ENCODE measurements at places on chromosomes 11 and 22.

DNA sequence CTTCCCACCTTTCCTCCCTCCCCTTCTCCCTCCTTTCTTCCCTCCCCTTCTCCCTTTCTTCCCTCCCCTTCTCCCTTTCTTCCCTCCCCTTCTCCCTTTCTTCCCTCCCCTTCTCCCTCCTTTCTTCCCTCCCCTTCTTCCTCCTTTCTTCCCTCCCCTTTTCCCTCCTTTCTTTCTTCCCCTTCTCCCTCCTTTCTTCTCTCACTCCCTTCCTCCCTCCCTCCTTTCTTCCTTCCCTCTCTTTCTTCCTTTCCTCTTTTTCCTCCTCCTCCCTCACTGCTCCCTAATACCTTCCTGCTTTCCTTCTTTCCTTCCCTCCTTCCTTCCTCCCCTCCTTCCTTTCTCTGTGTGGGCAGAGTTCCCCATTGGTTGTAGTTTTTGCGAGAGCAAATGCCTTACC lies 76.1 kb downstream of the PGR start:
- DNase-seq = no peak

DNA sequence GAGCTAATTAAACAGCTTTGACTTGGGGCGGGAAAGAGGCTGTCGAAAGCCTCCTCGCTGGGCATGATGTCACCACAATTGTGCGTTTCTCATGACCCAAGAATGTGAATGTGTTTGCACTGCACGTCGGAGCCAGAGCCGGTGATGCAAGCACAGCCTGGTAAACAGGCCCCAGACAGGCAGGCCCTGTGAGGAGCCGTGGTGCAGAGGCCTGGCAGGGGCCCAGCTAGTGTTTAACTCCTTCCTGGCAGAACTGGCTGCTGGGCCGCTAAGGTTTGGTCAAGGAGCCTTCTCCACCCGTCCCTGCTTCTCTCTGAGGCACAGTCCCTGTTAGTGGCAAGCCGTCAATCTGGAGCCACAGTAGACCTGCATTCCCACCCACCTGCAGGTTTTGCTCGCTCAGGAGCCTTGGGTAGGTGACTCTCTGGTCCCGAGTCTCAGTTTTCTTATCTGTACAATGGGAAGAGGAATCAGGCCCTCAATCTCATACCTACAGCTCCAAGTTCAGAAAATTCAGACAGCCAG lies 25.4 kb upstream of the SMTN start:
- peak; percentile 8 for DNase-seq

- DNase-seq = no peak
Observed at GRCh38 chr22:49688516-49689254, 139.0 kb downstream of the BRD1 start.

DNA sequence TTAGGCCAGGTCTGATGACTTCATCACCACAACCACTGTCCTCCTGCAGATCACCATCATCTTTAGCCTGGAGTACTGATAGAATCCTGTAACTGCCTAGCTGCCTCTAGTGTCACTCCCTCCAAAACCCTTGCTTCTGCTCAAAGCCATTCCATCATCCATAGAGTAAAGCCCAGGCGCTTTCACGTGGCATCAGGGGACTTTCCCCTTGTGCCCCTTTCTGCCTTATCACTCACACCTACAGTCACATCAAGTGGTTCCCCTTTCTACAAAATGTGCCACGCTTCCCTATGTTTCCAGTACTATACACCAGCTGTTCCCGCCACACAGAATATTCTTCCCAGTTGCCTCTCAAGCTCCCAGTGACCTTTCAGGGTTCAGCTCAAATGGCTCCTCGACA lies 75.9 kb downstream of the MN1 start:
- no peak for DNase-seq

- no peak for DNase-seq
Observed at GRCh38 chr11:84795698-84796097, 831.4 kb downstream of the DLG2 start.

GRCh38 chr11:116454020-116454645 lies 318.7 kb downstream of the BUD13 start:
- peak; percentile 52 for DNase-seq

GRCh38 chr22:24772493-24773220 lies 1.9 kb downstream of the PIWIL3 start:
- DNase-seq = no peak

DNA sequence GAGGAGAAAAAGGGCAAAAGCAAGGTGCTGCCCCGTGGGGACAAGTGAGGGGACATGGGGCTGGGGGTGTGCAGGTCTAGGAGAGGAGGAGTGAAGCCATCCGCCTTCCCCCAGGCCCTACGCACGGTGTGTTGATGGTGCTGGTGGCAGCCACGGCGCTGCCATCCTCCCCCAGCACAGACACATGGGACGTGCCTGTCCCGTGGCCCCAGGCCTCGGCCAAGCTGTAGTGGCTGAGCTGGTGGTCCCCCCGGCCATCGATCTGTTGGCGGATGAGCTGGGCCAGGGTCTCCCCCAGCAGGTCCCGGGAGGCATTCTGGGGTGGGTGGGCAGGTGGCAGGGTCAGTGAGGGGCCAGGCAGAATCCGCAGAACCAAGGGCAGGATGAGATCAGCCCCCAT lies 18.9 kb downstream of the GGT5 start:
- no peak for DNase-seq

All from neural crest cell (in vitro differentiated cells).